ENCODE measurements at places on chromosomes 2 and 18.

GRCh38 chr2:197613509-197613987 lies 61.8 kb downstream of the RFTN2 start:
- DNase-seq: no peak

DNA sequence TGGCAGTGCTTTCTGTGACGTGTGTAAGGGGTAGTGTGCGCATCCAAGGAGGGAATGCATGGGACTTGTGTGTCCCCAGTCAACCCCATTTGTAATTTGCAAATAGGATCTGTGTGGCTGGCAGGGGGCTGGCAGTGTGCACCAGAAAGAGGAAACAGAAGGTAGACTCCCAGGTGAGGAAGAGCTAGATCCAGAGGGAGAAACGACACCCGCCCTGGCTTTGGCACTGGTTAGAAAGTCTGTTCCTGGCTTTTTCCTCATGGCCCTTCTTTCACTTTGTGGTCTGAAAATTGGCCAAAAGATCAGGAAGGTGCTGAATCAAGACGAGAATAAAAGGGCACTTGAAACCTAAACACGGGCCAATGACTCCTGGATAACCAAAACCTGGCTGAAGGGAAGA lies 33.3 kb downstream of the PRKCE start:
- no peak for DNase-seq

DNA sequence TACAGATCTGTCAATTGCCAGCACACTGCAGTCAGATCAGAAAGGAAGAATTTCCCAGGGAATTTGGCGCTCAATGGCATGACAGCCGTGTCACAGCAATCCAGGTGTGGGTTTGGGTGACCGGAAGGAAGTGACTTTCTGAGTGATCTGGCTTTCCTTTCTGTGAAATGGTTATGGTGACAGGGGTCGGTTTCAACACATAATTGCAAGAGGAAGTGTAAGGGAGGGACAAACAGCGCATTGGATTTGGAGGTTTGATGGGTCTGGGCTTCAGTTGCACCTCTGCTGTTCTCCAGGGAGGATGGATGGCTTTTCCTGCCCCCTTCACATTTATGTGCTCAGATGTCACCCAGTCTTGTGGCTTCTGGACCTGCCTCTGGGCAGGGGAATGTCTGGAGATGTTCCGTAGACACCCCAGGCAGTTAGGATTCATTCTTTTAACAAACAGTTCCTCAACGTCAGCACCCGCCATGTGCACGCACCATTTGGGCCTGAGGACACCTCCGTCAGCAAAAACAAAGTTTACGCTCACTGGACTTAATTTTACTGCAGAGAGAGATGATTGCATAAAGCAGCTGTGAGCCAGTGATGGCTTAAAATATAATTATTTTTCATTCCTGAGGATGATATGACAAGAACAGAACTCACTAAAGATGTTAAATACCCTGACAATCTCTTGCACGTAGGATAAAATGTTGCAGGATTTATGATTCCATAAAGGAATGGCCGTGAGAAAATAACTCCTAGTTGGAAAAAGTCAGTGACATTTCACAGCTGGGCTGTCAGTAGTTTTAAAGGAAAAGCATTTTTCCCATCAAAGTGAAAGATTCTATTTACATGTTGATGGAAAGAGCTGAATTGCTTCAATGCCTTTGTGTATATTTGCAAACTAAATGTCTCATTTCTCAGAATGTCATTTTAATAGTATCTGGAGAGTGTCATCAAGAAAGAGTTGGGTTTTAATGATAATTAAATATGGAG lies 36.9 kb downstream of the MBP start:
- no peak for DNase-seq

DNA sequence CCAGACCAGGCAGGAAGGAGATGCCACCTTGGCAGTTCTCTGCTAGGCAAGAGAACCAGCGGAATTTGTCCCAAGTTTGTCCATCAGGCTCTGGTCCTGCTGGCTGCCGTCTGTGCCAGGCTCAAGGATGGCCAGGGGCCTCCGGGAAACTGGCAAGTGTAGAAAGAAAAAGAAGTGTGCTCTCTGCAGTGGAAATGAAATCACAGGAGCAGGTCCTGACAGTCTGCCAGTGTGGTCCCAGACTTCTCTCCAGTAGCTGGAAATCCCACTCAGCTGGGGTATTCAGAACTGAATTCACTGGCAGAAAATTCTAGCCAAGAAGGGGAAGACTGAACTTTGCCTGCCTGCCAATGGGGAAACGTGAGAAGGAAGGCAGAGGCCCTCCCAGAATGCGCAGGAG lies 91.0 kb downstream of the STPG4 start:
- no peak for DNase-seq

GRCh38 chr2:172333235-172333977 lies 94.0 kb upstream of the ITGA6 start:
- DNase-seq: no peak

DNA sequence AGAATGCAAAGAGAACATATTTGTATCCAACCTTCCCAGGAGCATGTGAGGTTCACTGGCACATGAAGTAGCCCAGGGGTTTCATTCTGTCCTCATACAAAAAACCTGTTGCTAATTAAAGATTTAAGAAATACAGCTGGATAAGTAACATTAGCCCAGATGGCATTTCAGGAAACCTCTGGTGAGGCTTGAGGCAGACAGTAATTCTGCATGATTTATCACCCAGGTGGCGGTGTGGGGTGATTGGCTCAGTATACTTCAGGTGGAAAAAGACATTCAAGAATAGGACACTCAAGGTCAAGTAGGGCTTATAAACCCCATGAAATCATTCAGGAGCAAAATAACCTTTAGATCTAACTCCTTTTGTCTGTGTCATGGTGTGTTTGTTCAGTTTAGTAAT lies 237.4 kb downstream of the RNF144A start:
- no peak for DNase-seq

GRCh38 chr2:125169022-125169763 lies 1144.1 kb downstream of the CNTNAP5 start:
- DNase-seq: no peak

DNA sequence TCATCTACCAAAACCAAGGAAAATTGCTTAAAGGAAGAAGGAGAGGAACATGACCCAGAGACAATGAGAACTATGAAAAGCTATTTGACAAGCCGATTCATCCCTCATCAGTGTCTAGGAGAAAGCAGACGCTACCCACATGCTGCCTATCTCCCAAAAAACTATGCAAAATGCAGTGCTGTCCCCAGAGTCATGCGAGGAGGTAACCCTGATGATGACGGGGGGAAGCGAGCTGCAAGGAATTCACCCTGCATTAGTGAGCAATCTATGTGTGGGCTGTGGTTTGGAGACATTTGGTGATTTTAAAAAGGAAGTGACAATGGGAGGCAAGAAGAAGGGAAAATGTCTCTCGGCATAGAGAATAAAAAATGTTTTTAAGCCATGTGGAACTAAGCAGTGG lies 472.7 kb downstream of the CMPK2 start:
- no peak for DNase-seq

DNA sequence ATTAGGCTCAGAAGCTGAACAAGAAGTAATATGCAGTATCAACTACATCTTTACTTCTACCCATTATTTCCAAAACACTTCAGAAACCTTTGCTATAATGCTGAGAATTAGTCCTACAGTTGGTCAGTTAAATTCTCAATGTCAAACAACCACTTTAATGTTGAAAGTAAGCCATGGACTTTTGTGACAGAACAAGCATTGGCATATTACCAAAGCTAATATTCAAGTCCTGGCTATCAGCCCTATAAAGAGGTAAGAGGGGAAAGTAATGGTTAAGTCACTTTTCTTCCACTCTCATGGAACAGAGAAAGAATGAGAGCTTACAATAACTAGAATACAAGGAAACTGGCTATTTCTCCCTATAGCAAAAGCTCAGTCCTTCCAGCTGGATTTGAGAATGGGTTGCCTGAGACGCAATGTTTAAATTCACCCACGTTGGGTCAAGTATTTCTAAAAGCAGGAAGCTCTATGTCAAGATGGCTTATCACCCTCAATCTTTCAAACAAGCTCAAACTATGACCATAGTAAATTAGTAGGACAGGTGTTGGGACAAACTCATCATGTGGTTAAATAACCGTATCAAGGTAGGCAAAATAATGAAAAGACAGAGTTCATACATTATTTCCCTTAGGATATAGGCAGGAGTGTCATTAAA lies 31.4 kb upstream of the MFSD6 start:
- no peak for DNase-seq

GRCh38 chr2:30191819-30192271 lies 39.5 kb upstream of the LBH start:
- DNase-seq: no peak

DNA sequence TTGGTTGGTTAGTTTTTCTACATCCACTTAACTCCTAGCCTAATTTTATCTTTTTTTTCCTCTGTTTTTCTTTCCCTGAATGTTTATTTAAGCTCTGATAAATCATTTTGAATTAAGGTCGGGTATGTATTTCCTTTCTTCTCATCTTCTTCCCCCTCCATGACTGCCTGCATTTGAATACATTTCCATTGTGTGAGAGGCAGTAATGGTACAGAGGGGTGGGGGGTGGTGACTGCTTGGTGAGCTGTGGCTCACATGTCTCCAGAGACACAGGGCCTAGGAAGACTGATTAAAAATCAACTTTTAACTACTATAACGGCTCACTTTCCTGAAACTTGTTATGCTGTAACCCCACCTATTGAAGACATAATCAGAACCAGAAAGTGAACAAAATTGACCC lies 58.0 kb downstream of the NEDD4L start:
- no peak for DNase-seq

- DNase-seq: no peak
Measured at GRCh38 chr2:105718846-105719481, 25.7 kb upstream of the NCK2 start.

GRCh38 chr2:160299540-160299939 lies 99.5 kb upstream of the ITGB6 start:
- DNase-seq: no peak

DNA sequence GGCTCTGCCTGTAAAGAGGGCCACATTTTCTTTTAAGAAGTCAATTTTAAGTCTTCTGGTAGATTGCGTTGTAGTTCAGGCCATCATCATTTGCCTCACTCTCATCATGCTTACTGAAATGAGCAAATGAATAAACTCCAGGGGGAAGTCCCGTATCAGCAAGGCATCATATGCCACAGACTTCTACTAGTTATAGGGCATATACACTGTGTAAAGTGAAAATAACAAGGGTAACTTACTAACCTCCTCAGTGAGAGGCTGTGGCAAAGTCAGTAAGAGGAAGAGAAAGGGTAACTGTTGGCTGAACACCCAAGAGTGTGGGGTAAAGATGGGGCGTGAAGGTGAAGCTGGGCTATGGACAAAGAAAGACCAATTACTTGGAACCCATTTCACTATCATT lies 456.2 kb downstream of the SPAG16 start:
- DNase-seq: no peak

DNA sequence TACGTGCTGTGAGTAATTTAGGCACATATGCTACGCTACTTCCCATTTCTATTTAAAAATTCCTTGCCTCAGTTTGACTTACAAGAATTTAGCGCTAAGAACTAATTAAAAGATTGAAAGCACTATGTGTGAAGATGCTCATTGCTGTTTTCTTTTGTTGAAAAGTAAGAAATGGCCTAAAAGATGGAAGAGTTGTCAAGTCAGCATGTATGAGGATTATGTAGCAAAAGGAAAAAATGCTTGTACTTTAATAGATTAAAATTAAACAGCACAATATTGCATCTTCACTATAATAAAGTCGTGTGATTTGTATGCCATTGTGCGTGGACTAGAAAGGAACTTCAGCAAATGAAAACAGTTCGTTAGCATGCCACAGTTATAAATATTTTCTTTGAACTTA lies 77.0 kb downstream of the COX7A2L start:
- no peak for DNase-seq

Measured in CD4-positive, alpha-beta T cell treated with Interleukin-15 for 4 hours (primary cell).